ENCODE measurements at places on chromosomes 5 and 9. TPM values are rescaled to one million over a fixed set of nuclear protein-coding genes. Genes with fewer than 3 reads are reported as not detected.

Gene KIF24
- 1.6 TPM for total RNA-seq

Gene LRRTM2
- total RNA-seq, result 1.4 TPM

Gene SLC45A2
- total RNA-seq, result under 0.01 TPM

Gene LCN10
- 0.13 TPM for total RNA-seq

Gene SHISAL2B
- total RNA-seq, result not detected
